ENCODE measurements at places on chromosomes 1 and 21. TPM values are rescaled to one million over a fixed set of nuclear protein-coding genes. Genes with fewer than 3 reads are reported as not detected.

Gene LRRC38
- total RNA-seq = not detected

DNA sequence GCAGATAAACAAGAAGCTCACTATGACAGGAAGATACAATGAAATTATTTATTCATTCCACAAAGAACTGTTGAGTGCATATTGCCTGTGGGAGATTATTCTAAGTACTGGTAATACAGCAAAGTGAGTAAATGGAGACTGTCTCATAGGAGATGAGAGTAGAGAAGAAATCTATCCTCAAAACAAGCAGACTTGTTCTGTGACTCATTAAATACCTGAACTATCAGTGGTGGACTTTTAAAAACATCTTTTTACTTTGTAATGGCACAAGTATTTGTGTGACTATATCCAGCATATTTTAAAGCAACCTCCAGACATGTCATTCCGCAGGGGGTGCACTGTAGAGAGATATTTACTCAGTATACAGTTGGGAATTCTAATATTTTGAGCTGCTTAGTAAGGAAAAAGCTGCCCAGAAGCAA, 259.2 kb downstream of the FMN2 start:
- H3K4me1 ChIP-seq = no peaks in the 10 kb centered on the region
- no peak overlapping the region for H3K4me3 ChIP-seq
- no peak overlapping the region for H3K27ac ChIP-seq
- H3K27me3 ChIP-seq = no peaks in the 10 kb centered on the region
- DNase-seq = no peak

- no peaks in the 10 kb centered on the region for H3K27me3 ChIP-seq
- H3K36me3 ChIP-seq = no peaks in the 10 kb centered on the region
- H3K4me1 ChIP-seq = no peaks in the 10 kb centered on the region
- H3K27ac ChIP-seq = no peak overlapping the region
Observed at GRCh38 chr1:243343970-243344937, 88.4 kb downstream of the SDCCAG8 start.

Gene TNFRSF1B
- total RNA-seq = 130 TPM

- no peaks in the 10 kb centered on the region for H3K36me3 ChIP-seq
- H3K4me3 ChIP-seq = no peak overlapping the region
- DNase-seq = no peak
- H3K4me1 ChIP-seq = peaks cover 71% of the 10 kb centered on the region
- H3K27ac ChIP-seq = no peak overlapping the region
- no peaks in the 10 kb centered on the region for H3K27me3 ChIP-seq
Observed at GRCh38 chr1:64546013-64546412, 76.1 kb downstream of the CACHD1 start.

DNA sequence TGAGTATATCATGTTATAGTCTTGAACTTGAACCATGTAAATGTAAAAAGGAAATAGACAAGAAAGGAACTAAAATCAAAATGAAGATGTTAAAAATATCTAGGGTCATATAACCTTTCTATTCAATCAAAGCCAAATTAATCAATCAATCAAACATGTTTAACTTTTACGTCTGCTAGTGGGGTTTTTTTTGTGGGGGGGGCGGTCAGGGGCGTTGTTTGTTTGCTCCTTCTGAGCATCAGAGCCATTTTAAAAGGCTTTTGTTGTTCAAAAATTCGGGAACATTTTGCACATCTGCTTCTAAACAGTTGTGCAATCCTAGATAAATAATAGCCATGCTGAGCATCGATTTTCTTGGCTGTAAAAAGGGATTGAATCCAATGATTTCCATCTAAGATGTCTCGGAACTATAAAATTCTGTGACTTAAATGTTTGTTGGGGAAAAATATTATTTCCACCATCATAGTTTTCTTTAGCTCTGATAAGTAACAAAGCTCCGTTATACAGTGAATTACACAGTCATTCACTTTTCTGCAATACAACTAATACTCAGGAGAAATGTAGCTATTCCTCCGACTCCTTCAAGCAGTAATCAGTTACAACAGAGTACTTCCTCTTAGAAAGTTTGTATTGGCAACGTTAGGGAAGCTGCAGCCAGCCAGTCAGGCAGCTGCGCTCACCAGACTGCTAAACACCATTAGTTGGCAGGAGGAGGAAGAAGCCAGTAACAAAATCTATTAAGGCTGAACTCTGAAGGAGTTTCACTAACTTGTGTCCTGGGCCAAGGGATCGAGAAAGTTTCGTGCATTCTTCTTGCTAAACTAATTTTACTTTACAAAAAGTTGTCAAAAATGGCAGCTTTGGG, 2.2 kb downstream of the SPATA6 start:
- no peak overlapping the region for H3K4me3 ChIP-seq
- H3K27ac ChIP-seq = no peak overlapping the region
- no peaks in the 10 kb centered on the region for H3K27me3 ChIP-seq

DNA sequence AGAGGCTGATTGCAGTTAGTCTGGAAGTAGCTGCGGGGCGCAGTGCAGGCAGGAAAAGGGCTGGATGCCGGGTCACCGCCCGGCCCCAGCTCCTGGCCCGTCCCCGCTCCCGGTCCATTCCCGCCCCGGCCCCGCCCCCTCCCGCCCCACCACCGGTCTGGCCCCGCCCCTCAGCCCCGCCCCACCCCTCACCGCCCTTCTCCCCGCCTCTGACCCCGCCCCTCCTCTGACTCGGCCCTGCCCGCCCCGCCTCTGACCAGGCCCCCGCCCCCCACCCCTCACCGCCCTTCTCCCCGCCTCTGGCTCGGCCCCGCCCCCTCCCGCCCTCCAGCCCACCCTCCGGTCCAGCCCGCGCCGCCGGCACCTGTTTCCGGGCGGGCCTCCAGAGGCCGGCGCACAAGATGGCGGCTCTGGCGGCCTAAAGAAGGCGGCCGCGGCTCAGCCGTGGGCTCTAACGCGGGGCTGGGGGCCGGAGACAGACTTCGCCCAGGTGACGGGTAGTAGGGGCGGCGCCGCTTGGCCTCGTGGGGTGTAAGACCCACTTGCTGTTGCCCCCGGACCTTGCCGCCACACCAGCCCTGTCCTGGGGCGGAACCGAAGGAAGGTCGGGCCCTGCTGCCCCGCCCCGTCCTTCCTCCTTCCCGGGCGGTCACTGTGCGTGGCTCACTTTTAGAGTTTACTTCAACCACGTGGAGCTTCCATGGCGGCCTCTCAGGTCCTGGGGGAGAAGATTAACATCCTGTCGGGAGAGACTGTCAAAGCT, at the start of gene UBIAD1:
UBIAD1 (plus strand) TSS at position 367 of the 763 bp plus-strand sequence; CDS start at position 701, 334 bp downstream.
- H3K27me3 ChIP-seq = no peaks in the 10 kb centered on the region
- peak; percentile 76 for DNase-seq
- H3K27ac ChIP-seq = peak within 1 kb of the TSS; percentile 79
- peaks cover 4% of the 10 kb centered on the region for H3K36me3 ChIP-seq
- peaks cover 20% of the 10 kb centered on the region for H3K4me1 ChIP-seq

Gene ERICH3
- total RNA-seq = not detected

Gene SLC19A2
- 2.7 TPM for total RNA-seq

GRCh38 chr1:66415281-66415680, 118.7 kb upstream of the SGIP1 start:
- H3K27ac ChIP-seq = no peak overlapping the region
- no peaks in the 10 kb centered on the region for H3K36me3 ChIP-seq
- no peaks in the 10 kb centered on the region for H3K27me3 ChIP-seq
- H3K4me3 ChIP-seq = no peak overlapping the region

Gene SYCP1
- not detected for total RNA-seq

DNA sequence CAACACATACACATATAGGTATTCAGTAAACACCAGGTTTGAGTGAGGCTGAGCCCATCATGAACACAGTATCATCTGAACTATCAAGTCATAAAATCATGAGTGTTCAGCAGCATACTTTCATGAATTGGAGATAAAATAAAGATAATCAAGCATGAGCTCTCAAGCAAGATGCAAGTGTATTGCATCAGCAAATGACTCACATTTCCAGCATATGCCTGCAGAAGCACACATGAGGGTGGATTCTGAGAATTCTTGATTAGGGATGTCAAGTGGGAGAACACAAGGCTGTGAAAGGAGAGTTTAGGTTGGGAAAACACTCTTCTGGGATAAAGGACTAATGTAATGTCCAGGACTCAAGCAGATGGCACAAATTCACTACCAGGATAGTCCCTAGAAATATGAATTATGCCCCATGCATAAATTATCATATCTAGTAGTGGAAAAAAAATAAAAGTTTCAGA, 299.2 kb downstream of the SRGAP2C start:
- H3K36me3 ChIP-seq = no peaks in the 10 kb centered on the region
- no peaks in the 10 kb centered on the region for H3K27me3 ChIP-seq
- H3K4me3 ChIP-seq = no peak overlapping the region
- DNase-seq = no peak

GRCh38 chr1:20126806-20127440, 7.6 kb upstream of the PLA2G2D start:
- no peaks in the 10 kb centered on the region for H3K4me1 ChIP-seq
- H3K27ac ChIP-seq = no peak overlapping the region
- H3K27me3 ChIP-seq = no peaks in the 10 kb centered on the region
- no peak overlapping the region for H3K4me3 ChIP-seq
- DNase-seq = no peak
